ENCODE measurements at places on chromosomes 6 and 20. TPM values are rescaled to one million over a fixed set of nuclear protein-coding genes. Genes with fewer than 3 reads are reported as not detected.

Gene KCNK17
- 0.62 TPM for total RNA-seq

Gene HEBP2
- total RNA-seq: 14.2 TPM

Gene HMGA1
- total RNA-seq: 30.4 TPM

Gene CLPSL2
- total RNA-seq: not detected

Gene CST5
- not detected for total RNA-seq

Gene RUNX2
- 1.7 TPM for total RNA-seq

Gene EIF6
- 42.5 TPM for total RNA-seq

Gene SMPDL3A
- total RNA-seq: 11.3 TPM

Gene CCN2
- 57.3 TPM for total RNA-seq

Gene TTPAL
- 4.5 TPM for total RNA-seq

Gene TFAP2B
- total RNA-seq: under 0.01 TPM

Gene RAB32
- total RNA-seq: 19.8 TPM

Gene CALHM6
- not detected for total RNA-seq

Gene ZSCAN23
- total RNA-seq: 7.3 TPM

Gene ZBTB46
- total RNA-seq: 28.6 TPM

Gene CD164
- 203 TPM for total RNA-seq

Gene CST7
- total RNA-seq: not detected

Gene GRM1
- total RNA-seq: not detected

Gene GTSF1L
- not detected for total RNA-seq

Gene COL12A1
- total RNA-seq: 443 TPM

Gene ARMC12
- 0.31 TPM for total RNA-seq
